Sciatic nerve (tissue), 2 donors: ENCODE measurements at places on chromosomes 3 and 15. TPM values are rescaled to one million over a fixed set of nuclear protein-coding genes. Genes with fewer than 3 reads are reported as not detected.
A peak's percentile ranks its signal among the peaks of the same experiment; 100 is the strongest.

DNA sequence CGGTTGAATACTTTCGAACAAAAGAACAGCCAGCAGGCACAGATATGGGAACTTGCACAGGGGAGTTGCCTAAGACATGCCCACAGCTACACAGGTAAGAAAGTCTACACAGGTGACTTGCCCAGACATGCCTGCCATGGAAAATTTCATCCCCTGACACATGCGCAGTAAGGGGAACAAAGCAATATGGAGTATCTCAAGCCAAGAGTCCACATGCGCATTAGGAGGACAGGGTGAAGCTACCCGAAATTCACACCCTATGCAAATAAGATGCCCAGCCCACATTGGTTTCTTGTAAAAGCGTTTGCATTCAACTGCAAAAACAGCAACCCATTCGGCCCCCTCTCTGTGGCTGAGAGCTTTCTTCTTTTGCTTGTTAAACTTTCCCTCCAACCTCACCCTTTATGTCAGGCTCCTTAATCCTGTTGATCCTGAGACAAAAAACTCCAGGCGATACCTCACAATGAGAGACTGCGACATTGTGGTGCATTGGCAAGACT is 49.3 kb upstream of the TRPM1 start:
- DNase-seq, result no peak

- no peak for DNase-seq
These were observed 104.5 kb downstream of the SST start for GRCh38 chr3:187565701-187566100.

GRCh38 chr15:78120523-78120922 is 10.7 kb downstream of the CIB2 start:
- no peak for DNase-seq

- no peak for DNase-seq
These were observed 58.9 kb downstream of the ZNF621 start for GRCh38 chr3:40583691-40584090.

- DNase-seq, result peak; percentile 60
These were observed 79.6 kb downstream of the TP63 start for GRCh38 chr3:189710620-189711402.

DNA sequence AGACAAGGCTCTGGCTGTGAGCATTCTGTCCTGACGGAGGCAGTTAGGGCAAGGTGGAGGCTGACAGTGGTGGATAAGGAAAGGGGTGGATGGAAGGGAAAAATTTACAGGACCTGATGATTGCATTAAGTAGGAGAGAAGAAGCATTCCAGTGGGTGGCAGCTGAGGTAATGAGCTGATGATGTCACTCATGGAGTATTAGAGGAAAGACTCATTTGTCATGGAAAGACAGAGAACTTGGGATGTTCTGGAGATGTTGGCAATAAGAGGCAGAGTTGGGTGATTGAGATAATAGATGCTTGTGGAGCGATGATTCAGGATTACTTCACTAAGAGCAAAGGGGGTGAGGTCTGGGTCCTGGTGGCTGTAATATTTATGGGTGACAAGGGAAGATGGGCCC is 63.6 kb upstream of the SCN5A start:
- DNase-seq, result no peak

GRCh38 chr3:124442463-124442862 is 287.8 kb upstream of the UMPS start:
- DNase-seq, result no peak

- no peak for DNase-seq
These were observed 48.5 kb upstream of the TSPAN3 start for GRCh38 chr15:77119446-77119845.

GRCh38 chr15:78006567-78007205 is 70.8 kb downstream of the TBC1D2B start:
- peak; percentile 75 for DNase-seq

DNA sequence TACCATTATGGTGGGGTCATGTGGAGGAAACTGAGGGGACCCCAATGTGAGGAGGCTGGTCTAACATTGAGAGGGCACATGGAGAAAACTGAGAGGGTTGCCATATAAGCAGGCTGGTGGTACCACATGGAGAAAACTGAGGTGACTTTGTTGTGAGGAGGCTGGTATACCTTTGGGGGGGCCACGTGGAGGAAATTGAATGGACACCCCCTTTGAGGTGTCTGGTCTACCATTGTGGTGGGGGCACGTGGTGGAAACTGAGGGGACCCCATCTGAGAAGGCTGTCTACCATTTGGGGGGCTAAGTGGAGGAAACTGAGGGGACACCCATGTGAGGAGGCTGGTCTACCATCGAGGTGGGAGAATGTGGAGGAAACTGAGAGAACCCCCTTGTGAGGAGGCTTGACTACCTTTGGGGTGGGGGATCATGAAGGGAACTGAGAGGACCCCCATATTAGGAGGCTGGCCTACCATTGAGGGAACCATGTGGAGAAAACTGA is 163.8 kb downstream of the FBLN2 start:
- no peak for DNase-seq

- no peak for DNase-seq
These were observed 243.7 kb downstream of the TLE3 start for GRCh38 chr15:69854001-69854400.

DNA sequence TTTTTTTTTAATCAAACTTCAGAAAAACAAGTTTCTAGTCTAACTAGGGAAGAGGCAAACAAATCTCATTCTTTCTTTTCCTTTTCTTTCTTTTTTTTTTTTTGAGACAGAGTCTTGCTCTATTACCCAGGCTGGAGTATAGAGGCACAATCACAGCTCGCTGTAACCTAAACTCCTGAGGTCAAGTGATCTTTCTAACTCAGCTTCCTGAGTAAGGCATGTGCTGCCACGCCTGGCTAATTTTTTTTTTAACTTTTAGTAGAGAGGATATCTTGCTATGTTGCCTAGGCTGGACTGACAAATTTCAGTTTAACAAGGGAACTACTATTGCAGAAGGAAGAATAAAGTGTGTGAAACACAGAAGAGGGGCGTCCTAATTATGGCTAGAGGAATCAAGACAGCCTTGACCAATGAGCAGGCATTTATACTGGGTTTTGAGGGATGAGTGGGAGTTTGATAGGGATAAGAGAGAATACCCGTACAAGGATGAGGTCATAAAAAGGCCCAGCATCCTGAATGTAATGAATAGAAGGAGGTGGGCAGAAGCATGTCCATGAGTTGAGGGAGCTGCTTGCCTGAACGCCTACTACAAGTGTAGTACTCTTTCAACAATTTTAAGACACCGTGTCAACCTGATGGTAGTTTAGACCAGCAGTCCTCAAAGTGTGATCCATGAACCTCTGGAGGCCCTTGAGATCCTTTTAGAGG is 6.7 kb upstream of the ZFAND6 start:
- no peak for DNase-seq

GRCh38 chr3:82475306-82475705 is 713.9 kb upstream of the GBE1 start:
- no peak for DNase-seq

DNA sequence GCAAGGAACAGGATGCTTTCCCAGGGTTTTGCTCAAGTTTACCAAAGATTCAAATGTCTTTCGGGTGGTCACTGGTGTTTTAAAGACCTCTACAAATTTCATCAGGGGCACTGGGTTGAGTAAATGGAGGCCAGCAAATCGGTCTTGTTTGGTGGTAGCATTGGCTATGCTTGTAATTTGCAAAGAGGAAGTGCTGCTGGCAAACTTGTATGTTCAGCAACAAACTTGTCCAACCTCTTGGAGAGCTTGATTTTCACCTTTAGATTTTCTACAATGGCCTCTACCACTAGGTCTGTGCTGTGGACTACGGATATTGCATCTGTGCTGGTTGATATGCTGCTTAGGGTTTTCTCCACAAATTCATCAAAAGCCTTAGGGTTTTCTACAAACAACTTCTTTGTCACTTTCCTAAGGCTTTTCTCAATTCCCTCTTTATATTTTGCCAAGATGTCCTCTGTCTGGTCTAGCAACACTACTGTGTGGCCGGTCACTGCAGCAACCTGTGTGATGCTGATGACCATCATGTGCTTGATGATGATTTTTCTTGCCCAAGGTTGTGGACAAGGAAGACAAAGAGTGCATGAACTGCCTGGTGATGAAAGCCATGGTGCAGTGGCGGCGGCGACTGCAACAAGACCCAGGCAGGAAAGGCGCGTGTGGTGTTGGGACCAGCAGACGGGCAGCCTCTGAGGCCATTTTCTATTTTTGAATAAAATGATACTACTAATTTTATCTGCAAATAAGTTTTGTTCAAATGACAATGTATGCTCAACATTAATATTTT is 50.8 kb downstream of the RFX7 start:
- DNase-seq, result no peak

DNA sequence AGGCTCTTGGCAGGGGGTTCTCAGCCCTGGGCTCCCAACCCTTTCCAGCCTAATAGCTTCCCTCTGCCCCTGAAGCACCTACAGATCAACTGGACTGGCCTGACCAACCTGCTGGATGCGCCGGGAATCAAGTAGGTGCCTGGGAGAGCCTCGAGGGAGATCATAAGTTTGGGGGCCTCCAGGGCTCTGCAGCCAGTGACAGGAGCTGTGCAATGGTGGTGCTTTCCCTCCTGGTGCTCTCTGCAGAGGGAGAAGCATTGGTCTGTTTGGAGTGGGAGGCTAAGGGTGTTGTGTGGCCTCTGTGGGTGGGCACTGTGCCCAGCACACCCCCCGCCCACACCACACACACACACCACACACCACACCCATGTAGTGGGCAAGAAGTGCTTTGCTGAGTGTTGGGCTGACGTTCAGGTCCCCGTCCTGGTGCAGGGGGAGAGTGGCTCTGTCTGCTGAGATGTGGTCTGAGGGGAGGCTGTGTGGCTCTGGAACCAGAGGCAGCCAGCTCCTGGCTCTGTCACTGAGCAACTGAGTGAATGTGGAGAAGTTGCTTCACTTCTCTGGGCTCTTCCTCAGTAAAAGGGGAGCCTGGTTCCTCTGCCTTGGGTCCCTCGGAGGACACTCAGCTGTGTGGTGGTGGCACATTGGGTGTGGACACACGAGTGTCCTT is 26.3 kb downstream of the ESYT3 start:
- no peak for DNase-seq

DNA sequence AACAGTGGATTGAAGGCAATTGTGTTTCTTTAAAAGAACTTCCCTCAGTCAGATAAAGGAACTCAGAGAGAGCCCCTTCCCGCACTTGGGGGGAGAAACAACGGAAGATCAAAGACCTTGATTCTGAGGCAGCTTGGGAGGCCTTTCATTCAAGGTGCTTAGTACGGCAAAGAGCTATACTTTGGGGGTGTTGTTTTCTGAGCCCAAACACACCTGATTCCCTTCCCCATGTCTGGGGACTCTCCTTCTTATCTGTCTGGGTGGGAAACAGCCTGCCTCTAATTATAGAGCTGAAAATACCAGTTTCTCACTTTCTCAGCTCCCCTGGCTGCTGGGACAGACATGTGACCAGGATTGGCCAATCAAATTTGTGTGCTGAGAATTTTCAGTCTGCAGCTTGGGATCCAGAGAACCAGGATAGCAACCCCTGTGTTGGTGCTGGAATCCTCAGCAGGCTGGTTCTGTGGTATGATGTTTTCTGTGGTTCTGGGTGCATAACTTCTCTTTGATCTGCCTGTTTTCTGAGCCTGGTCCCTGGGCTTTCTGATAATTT is 19.4 kb upstream of the IQCF6 start:
- DNase-seq, result no peak

- DNase-seq, result no peak
These were observed 17.4 kb downstream of the PARP14 start for GRCh38 chr3:122697952-122698620.

- DNase-seq, result no peak
These were observed 86.9 kb upstream of the C15orf39 start for GRCh38 chr15:75114796-75115195.

DNA sequence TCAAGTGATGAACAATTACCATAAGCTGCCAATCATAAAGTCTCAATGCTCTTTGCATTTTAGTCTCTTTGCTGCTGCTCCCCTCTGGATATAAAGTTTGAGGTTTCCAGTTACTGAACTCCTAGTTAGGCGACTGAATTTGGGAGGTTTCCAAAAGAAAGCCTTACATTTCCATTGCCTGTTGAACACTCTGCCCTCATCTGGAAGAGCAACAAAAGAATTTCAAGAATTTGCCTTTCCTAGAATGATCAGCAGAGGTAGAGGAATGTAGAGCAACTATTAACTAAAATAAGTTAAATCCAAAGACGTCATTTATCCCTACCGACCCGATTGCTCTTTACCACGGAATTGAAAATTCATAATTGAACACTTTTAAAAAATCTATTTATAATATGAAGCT is 53.4 kb upstream of the PRICKLE2 start:
- no peak for DNase-seq

DNA sequence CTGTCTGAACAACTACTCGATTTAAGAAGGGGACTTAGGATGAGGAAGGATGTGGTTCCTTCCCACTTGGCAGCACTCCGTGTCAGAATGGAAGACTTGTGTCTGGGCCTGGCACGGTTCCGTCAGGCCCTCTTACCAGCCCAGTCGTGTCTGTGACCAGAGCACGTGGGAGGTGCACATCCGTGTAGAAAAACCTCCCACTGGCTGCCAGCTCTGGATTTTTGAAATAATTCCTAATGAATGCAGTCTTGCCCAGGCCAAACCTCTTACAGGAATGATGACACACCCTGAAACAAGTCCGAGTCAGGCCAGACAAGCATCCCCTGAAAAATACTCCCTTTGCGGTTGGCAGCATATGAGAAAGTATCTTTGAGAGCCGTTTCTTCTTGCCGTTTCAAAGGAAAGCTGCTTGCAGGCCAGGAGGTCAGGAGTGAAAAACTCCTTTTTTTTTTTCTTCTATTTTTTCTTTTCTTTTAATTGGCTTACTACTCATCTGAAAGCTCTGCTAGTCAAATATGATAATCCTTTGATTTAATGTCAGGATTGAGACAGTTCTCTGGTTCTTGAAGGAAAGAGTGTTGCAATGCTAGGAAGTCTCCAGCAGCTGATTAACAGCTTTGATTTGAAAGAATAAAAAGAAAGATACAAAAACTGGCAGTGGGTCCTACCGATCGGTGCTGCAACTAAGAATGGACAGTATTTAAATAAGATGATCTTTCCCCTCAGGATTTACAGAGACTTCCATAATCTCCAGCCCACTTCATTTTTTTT is 19.8 kb downstream of the IL1RAP start:
- peak; percentile 80 for DNase-seq

- DNase-seq, result no peak
These were observed 1241.5 kb downstream of the ROBO2 start for GRCh38 chr3:78281381-78281780.

GRCh38 chr15:65050270-65050669 is 5.1 kb downstream of the SLC51B start:
- DNase-seq, result no peak

GPR87 gene
- not detected for total RNA-seq

FETUB gene
- total RNA-seq, result not detected

ITPKA gene
- total RNA-seq, result not detected

AMOTL2 gene
- 158 TPM for total RNA-seq

P2RY14 gene
- total RNA-seq, result 8.9 TPM

TNNC1 gene
- 205 TPM for total RNA-seq

CX3CR1 gene
- 18.5 TPM for total RNA-seq

ROBO2 gene
- total RNA-seq, result 1.6 TPM

FEZF2 gene
- not detected for total RNA-seq

SNAPC5 gene
- 20.2 TPM for total RNA-seq

LPCAT4 gene
- 69.0 TPM for total RNA-seq

LDHAL6B gene
- total RNA-seq, result not detected

PLCD1 gene
- 40.7 TPM for total RNA-seq

AADAC gene
- total RNA-seq, result not detected

SEC11A gene
- 119 TPM for total RNA-seq

GATM gene
- total RNA-seq, result 288 TPM
